ENCODE measurements at places on chromosomes 6 and 20.
A peak's percentile ranks its signal among the peaks of the same experiment; 100 is the strongest.

- DNase-seq = no peak
Observed at GRCh38 chr20:4880051-4880450, 121.3 kb downstream of the SLC23A2 start.

GRCh38 chr6:137685798-137686375 lies 181.2 kb upstream of the TNFAIP3 start:
- no peak for DNase-seq

DNA sequence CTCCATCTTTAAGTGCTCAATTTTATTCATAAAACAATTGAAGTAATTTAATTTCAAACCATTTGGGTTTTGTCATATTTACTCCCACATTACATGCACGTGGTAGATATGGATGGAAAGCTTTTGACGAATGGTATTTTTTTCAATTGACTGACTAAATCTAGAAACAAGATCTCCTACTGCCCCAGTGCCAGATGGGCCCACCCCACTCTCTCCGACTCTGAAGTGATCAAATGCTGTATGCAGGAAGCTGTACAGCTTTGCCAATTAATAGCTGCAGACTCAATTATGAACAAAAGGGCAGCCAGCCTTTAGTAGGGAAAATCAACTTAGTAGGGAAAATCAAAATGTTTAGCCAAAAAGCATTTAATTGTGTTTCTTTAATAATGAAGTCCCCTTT lies 46.2 kb downstream of the PACRG start:
- DNase-seq = no peak

- DNase-seq = no peak
Observed at GRCh38 chr20:51470907-51471411, 71.6 kb downstream of the NFATC2 start.

- no peak for DNase-seq
Observed at GRCh38 chr6:76861403-76861802, 601.9 kb downstream of the HTR1B start.

DNA sequence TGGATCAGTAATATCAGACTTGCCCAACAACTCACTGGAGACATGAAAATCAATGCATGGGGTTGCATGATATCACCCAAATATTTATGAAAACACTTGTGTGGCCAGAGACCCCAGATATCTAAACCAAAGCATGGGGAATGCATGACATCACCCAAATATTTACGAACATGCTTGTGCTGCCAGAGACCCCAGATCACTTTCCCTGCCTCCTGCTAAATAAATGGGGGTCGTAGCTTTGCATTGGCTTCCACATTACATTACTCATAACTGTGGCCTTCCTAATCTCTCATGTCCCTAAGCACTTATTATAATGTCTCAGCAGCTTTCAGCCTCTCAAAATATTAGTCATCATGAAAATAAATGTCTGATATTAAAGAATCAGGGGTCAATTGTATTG lies 838.0 kb upstream of the DEFB115 start:
- DNase-seq = no peak

DNA sequence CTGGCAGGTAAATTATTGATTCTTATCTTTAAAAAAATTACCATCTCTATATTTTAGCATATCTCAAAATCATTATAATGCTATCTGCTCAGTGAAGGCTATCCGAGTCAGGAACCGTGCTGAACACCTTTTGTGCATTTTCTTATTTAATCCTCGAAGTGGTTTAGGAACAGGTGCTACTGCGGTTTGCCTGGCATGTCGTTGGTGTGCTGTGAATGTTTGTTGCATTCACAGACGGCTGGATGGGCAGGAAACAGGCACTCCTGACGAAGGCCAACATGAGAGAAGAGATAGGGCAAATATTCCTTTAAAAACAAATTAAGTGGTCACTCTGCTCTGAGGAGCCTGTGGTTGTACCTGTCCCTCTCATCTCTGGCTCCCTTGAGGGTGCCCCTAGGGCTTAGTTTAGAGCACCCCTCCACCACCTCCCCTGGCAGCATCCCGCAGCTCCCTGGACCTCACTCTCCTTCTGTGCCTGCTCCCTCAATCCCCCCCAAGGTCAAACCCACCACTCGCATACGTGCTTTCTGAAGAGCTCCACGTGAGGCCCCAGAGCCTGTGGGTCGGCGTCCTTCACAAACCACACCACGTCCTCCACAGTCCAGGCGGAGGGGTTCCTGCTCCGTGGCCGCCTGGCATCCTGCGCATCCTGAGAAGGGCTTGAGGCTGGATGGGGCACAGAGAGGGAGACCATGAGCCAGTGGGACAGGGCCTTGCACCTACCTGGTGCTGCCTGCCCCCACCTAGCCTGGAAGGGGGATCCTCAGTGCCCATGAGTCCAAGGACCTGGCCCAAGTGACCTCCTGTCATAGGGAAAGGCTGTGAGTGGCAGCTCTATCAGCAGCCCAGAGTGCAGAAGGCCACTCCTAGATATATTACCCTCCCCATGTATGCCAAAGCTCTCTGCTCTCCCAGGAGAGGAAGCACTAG lies 116.5 kb downstream of the SCML4 start:
- DNase-seq = no peak

- no peak for DNase-seq
Observed at GRCh38 chr6:134457941-134458340, 140.0 kb upstream of the SGK1 start.

DNA sequence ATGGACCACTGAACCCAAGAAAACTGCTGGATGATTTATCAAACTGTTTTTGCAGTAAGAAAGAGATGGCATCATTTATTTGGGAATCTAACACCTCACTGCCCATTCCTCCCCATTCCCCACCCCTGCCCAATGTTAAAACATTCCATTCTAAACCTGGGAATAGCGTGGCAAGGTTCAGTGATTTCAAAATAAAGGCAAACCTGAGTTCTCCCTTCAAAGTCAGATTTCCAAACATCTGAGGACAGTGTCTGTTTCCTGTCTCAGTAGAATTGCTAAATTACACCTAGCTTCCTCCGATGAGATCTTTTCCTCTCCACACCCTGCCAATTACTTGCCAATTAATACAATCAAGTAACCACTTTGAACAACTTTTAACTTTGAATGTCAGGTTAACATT lies 127.4 kb upstream of the ARMC2 start:
- DNase-seq = no peak

DNA sequence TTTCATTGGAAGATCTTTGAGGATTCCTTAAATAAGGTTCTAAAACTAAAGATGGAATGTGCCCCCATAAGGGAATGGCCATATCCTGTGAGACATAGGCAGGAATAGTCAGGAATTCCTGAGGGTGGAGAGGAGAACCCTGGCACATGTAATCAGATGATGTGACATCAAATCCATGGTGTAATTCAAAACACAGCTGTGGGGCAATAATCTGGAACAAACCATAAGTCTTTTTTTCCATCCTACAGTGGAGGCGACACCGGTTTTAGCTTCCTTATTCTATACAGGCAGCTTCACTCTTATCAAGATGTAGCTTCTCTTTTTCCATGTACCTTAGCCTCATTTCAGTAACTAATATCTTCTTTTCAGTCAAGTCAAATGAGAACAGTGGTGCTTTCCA lies 133.6 kb upstream of the CITED2 start:
- DNase-seq = no peak

DNA sequence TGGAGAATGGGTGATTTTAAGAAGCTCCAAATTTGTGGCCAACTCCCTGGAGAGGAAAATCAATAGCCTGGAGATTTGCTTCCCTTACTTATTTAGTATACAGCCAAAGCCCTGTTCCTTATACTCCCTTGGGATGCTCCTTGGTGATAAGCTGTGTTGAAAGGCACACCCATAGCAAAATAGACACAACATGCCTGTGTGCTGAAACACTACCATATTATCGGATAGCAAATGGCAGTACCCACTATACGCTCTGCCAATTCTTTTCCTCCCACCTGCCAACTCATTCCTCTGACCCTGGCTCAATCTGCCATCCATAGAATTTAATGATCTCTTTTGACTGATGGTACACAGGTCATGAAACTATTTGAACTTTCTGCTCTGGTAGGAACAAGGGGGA lies 98.2 kb downstream of the CLIC5 start:
- no peak for DNase-seq

- DNase-seq = peak; percentile 40
Observed at GRCh38 chr6:42960243-42961019, at the start of gene GNMT. GNMT (plus strand) TSS chr6:42960754; CDS start chr6:42960768, 14 bp downstream.

GRCh38 chr6:33874136-33874760 lies 70.4 kb upstream of the MLN start:
- DNase-seq = no peak

DNA sequence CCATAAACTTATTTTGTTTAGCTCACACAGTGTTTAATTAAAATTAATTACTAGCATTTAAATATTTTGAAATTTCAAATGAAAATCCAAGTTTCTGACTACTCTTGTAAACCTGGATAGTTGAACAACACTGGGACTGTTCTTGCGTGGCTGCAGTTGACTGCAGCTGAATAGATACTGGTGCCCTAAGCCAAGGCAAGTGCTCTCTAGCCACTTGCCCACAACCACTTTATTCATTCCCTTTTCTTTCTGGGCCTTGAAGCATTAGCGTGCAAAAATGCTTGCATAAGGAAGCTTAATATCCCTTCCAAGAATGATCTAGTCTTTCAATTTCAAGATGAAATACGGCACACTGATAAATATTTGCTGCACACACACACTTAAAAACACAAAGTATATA lies 676.0 kb upstream of the MARCKS start:
- no peak for DNase-seq

- DNase-seq = no peak
Observed at GRCh38 chr6:30329331-30329730, 2.6 kb downstream of the TRIM39 start.

DNA sequence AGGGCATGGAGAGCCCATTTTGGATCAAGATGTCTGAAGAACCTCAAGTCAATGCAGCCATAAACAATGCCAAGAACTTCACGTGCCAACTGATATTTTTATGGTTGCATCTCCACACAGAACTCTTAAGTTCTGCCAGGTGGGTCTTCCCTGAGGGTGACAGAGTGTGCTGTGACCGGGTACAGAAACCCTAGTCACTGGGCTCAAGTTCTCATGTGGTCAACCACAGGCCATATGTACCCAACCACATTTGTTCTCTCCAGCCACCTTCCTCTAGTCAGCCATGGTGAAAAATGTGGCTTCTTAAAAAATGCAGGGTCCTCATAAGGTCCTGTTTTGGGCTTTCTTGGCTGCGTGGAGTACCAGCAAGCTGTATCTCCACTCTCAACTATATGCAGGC lies 48.9 kb downstream of the CLIC5 start:
- no peak for DNase-seq

DNA sequence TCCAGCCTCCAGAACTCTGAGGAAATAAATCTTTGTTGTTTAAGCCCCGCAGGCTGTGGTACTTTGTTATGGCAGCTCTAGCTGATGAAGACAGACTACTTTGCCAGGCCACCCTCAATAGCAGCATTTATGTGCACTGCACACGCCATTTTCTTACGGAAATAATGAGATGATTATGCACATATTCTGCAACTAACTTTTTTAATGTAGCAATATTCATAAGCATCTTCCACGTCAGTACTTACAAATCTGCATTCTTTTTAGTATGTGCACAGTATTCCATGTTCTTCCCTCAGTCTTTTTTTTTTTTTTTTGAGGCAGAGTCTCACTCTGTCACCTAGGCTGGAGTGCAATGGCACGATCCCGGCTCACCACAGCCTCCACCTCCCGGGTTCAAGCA lies 46.8 kb upstream of the DSP start:
- DNase-seq = no peak

- peak; percentile 4 for DNase-seq
Observed at GRCh38 chr6:64580346-64580745, 944.7 kb downstream of the PHF3 start.

GRCh38 chr20:11255860-11256259 lies 582.1 kb upstream of the JAG1 start:
- DNase-seq = no peak

DNA sequence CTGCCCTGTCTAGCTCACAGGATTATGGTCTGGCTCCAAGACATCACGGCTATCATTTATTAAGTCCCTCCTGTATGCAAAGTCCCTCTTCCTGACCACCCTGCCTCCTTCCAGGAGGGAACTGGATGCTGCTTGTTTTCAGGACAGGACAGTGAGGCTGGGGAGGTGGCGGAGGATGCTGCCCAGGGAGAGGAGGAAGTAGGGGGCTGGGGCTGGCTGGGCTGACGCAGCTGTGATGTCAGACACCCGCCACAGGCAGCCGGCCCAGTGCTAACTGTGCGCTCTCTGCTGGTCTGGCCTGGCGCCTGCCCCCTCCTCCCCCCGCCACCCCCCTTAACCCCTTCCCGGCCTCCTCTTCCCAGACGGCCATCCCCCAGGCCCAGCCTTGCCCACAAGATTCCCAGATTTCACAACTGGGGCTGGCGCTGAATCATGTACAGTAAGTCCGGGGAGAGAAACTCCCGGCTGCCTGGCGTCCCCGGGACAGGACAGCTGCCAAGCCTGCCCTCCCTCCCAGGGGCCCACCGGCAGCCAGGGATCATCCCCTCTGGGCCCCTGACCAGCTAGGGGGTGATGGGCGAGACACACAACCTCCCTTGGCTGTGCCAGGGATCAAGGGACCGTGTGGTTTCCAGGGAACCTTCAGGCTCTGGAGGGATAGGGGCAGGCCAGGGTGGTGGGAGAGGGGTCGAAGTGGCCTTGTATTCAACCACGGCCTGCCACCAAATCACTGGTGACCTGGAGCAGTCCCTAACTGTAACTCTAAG lies 118.1 kb downstream of the CEBPB start:
- peak; percentile 100 for DNase-seq

GRCh38 chr6:162151021-162151665 lies 576.4 kb downstream of the PRKN start:
- DNase-seq = peak; percentile 66

- DNase-seq = no peak
Observed at GRCh38 chr6:143544011-143544696, 32.6 kb upstream of the FUCA2 start.

DNA sequence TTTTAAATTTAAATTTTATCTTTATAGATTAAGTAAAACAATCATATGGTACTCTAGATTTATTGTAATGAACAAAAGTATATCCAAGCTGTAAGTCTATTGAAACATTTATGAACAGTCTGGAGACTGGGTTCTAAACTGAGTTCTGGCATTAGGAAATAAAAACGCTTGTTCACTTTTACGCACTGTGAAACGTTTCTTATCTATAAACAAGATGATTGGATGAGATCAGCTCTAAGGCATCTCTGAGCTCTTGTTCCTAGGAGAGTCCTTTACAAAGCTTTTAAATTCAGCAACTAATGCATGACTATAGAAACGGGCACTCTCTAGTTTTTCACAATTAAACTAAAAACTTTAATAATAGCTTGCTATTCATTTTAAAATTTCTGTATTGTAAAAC lies 6.8 kb downstream of the HUS1B start:
- peak; percentile 43 for DNase-seq

Measured in fibroblast of lung (primary cell).